ENCODE measurements at places on chromosomes 16 and 17. TPM values are rescaled to one million over a fixed set of nuclear protein-coding genes. Genes with fewer than 3 reads are reported as not detected.
A peak's percentile ranks its signal among the peaks of the same experiment; 100 is the strongest.

DNA sequence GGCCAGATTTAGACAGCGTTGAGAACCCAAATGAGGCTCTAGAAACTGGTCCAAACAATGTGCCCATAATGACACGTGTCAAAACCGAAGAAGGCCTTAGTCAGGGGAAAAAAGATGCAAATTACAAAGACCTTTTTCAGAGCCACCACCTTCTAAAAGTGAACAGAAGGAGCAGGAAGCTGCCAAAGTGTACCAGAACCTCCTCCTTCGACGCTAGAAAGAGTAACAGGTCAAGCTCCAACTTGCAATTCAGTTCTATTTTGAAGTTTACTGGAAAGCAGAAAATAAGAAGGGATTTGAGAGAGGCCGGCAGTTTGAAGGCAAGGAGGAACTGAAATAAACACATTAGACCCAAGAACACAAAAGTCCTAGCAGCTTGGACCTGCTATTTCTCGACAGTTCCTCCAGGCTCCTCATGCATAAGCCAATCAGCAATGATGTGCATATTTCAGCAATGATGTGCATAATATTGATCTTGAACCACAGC, 61.8 kb downstream of the XYLT1 start:
- no peaks in the 10 kb centered on the region for H3K36me3 ChIP-seq
- no peak overlapping the region for H3K4me3 ChIP-seq

Gene FOXJ1
- total RNA-seq = 0.15 TPM

GRCh38 chr17:75843577-75844529, at the start of gene UNC13D:
Gene UNC13D (minus strand): TSS chr17:75844404. CDS start chr17:75844337, 67 bp downstream.
- peak within 1 kb of the TSS; percentile 94 for H3K27ac ChIP-seq
- peak within 1 kb of the TSS; percentile 68 for H3K4me3 ChIP-seq
- no peaks in the 10 kb centered on the region for H3K27me3 ChIP-seq
- peaks cover 18% of the 10 kb centered on the region for H3K4me1 ChIP-seq
- peak; percentile 36 for DNase-seq

Gene B3GNT9
- 8.0 TPM for total RNA-seq

Gene SPATA32
- 0.85 TPM for total RNA-seq

DNA sequence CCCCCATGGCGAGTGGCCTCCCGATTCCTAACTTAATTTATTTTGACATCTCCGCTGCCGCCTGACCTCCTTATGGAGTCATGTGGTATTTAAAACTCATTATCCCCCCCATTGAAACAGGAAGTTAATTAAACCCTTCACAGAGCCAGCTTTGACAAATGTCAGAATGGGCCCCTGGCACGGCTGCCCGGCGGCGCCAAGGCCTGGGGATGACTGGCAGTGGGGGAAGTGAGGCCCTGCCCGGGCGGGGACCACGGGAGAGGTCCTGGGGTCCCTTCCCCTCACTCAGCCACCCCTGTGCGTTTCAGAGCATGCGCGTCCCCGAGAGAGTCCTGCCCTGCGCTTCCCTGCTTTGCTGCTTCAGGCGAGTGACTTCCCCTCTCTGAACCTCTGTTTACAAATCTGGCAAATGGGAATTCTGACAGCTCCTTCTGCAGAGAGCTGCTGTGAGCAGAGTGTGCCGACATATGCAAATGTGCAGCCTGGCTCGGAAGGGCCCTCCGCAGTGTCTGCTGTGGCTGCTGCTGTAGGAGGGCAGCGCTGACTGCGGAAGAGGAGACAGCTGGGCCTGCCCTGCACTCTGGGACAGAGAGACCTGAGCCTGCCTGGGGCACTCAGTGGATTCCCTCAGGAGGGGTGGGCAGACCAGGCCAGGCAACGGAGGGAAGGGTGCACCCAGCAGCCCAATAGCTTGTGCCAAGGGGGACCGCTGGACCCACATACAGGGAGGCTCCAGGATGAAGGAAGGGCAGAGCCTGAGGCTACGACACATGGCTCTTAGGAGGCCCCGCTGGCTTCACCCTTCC, 4.4 kb upstream of the ZFPM1 start:
- no peak overlapping the region for H3K4me3 ChIP-seq
- peaks cover 83% of the 10 kb centered on the region for H3K27me3 ChIP-seq
- DNase-seq = no peak
- no peak overlapping the region for H3K27ac ChIP-seq
- no peaks in the 10 kb centered on the region for H3K4me1 ChIP-seq

- no peaks in the 10 kb centered on the region for H3K36me3 ChIP-seq
- H3K27ac ChIP-seq = no peak overlapping the region
- H3K4me1 ChIP-seq = peaks cover 12% of the 10 kb centered on the region
Measured at GRCh38 chr16:51149251-51149661, 1.8 kb downstream of the SALL1 start.

- no peaks in the 10 kb centered on the region for H3K36me3 ChIP-seq
- no peak for DNase-seq
- no peaks in the 10 kb centered on the region for H3K4me1 ChIP-seq
- H3K27ac ChIP-seq = no peak overlapping the region
Measured at GRCh38 chr17:81432941-81433340, 37.7 kb downstream of the BAHCC1 start.

- H3K27ac ChIP-seq = no peak overlapping the region
- H3K27me3 ChIP-seq = no peaks in the 10 kb centered on the region
- H3K4me3 ChIP-seq = no peak overlapping the region
- no peaks in the 10 kb centered on the region for H3K4me1 ChIP-seq
- no peak for DNase-seq
Measured at GRCh38 chr16:10138881-10139280, 43.3 kb downstream of the GRIN2A start.

DNA sequence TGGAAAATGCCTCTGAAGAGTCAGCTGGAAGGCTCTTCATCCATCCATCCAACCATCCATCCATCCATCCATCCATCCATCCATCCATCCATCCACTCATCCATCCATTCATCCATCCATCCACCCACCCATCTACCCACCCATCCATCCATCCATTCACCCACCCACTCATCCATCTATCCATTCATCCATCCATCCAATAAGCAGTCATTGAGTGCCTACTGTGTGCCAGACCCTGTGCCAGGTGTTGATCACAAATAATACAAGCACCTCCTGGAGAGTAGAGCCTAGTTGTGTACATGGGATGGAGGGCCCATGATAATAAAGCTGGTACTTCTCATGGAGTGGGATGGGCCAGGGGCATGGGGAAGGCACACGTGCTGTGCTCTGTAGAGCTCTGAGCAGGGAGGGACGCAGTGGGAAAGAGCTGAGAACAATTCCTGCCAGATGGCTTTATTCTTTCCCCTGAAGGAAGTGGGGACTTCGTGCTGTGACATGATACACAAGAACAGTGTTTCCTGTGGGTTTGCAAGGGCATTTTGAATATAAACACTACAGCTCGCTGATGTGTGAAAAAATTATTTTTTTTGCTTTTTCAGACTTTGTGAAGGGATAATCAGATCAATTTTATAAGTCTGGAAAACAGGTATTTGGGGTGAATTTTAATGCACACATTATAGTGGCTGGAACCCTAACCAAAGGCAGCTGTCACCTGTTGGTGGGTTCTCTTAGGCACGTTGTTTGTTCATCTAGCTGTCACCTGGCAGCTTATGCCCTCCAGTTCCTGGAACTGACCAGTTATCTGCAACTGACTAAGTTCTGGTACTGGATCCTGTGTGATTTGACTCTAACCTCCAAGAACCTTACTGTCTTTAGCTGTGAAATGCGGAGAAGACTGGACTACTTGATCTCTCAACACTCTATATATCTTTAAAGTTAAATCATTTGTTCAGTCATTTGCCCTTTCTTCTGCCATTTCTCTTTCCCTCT, 61.3 kb downstream of the PRKCB start:
- peaks cover 64% of the 10 kb centered on the region for H3K27me3 ChIP-seq
- H3K4me3 ChIP-seq = no peak overlapping the region
- no peaks in the 10 kb centered on the region for H3K4me1 ChIP-seq
- DNase-seq = no peak
- H3K36me3 ChIP-seq = no peaks in the 10 kb centered on the region

GRCh38 chr17:69716556-69716955, 302.1 kb downstream of the MAP2K6 start:
- no peak overlapping the region for H3K4me3 ChIP-seq
- DNase-seq = no peak
- H3K27me3 ChIP-seq = no peaks in the 10 kb centered on the region
- no peaks in the 10 kb centered on the region for H3K36me3 ChIP-seq

Gene CARD14
- 5.9 TPM for total RNA-seq

DNA sequence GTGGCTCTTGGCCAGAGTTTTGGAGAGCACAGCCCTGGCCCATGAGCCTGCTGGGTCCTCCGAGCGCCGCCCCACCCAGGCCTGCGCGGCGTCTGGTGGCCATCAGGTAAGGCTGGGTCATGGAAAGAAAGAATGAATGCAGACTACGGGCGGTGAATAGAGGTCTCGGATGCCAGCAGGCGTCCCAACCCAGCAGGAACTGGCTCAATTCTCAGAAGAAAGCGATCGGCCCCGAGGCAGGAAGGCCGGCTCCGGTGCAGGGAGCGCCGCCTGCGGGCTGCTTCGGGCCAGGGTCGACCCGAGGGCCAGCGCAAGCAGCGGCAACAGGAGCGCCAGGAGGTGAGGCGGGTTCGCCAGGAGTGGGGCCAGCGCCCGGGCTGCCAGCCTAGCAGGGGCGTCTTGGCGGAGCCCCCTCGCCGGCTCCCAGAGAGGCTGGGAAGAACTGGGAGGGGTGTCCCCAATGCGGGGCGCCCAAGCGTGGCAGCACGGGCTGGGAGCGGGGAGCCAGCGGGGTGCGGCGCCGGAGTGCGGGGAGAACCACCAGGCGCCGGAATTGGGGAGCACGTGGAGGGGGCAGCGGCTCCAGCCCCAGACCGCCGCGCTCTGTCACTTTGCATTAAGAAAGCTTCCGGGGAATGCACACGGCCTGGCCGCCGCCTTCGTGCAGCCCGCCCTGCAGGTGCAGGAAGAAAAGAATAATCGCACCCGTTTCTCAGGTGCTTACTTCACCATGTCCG, 7.1 kb upstream of the TMC5 start:
- H3K36me3 ChIP-seq = peaks cover 31% of the 10 kb centered on the region
- H3K4me1 ChIP-seq = peaks cover 32% of the 10 kb centered on the region
- H3K27me3 ChIP-seq = no peaks in the 10 kb centered on the region
- H3K4me3 ChIP-seq = peak overlapping the region; percentile 81
- peak overlapping the region; percentile 85 for H3K27ac ChIP-seq
- DNase-seq = peak; percentile 85

GRCh38 chr16:87832137-87832527, 37.2 kb downstream of the SLC7A5 start:
- no peak for DNase-seq
- H3K4me1 ChIP-seq = peaks cover 2% of the 10 kb centered on the region
- peak overlapping the region; percentile 56 for H3K27ac ChIP-seq
- H3K36me3 ChIP-seq = peaks cover 99% of the 10 kb centered on the region
- no peaks in the 10 kb centered on the region for H3K27me3 ChIP-seq
- H3K4me3 ChIP-seq = peak overlapping the region; percentile 18

Gene ZDHHC1
- 24.4 TPM for total RNA-seq

Gene AGRP
- total RNA-seq = not detected

Gene RHBDL3
- 0.27 TPM for total RNA-seq

- H3K4me3 ChIP-seq = no peak overlapping the region
- DNase-seq = no peak
- peaks cover 17% of the 10 kb centered on the region for H3K4me1 ChIP-seq
- H3K27me3 ChIP-seq = peaks cover 15% of the 10 kb centered on the region
- no peaks in the 10 kb centered on the region for H3K36me3 ChIP-seq
Measured at GRCh38 chr16:22814711-22815105, 746 bp downstream of the HS3ST2 start.

DNA sequence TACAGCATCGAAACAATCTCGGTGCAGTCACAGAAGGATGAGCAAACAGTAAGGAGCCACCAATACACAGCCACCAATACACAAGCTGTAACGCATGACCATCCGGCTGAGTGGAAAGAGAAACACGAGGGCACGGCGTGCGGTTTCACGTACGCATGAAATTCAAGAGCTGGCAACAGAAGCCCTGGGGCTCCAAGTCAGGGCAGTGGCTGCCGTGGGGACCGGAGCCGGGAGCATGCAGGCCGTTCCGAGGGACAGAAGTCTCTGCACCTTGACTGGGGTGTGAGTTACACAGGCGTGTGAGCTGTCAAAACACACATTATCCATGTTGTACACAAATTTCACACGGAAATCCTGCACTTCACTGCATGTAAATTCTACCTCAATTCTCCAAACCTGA, 50.6 kb upstream of the METRNL start:
- H3K27me3 ChIP-seq = no peaks in the 10 kb centered on the region
- no peak overlapping the region for H3K4me3 ChIP-seq
- no peaks in the 10 kb centered on the region for H3K4me1 ChIP-seq
- no peak for DNase-seq
- H3K27ac ChIP-seq = no peak overlapping the region

Gene PRKCA
- 126 TPM for total RNA-seq

Gene TBC1D3
- not detected for total RNA-seq

DNA sequence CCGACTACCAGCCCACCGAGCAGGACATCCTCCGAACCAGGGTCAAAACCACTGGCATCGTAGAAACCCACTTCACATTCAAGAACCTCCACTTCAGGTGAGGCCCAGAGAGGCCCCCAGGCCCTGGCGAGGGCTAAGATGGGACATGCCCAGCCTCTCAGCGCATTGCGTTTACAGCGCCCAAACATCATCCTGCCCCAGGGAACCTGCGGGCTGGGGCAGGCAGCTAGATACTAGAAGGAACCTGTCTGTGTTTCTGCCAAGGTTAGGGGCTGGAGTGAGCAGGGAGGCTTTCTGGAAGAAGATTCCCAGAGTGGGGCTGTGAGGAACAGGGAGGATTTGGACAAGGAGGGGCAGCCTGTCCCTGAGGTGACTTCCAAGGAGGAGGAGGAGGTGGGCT, 90.6 kb downstream of the AMFR start:
- H3K4me3 ChIP-seq = no peak overlapping the region
- no peak overlapping the region for H3K27ac ChIP-seq
- H3K36me3 ChIP-seq = no peaks in the 10 kb centered on the region
- H3K4me1 ChIP-seq = no peaks in the 10 kb centered on the region
- peaks cover 14% of the 10 kb centered on the region for H3K27me3 ChIP-seq

GRCh38 chr16:71709229-71709781, 15.2 kb downstream of the PHLPP2 start:
- no peaks in the 10 kb centered on the region for H3K27me3 ChIP-seq
- peaks cover 13% of the 10 kb centered on the region for H3K4me1 ChIP-seq
- DNase-seq = no peak
- no peak overlapping the region for H3K27ac ChIP-seq
- no peaks in the 10 kb centered on the region for H3K36me3 ChIP-seq

- peak; percentile 34 for DNase-seq
- H3K4me1 ChIP-seq = peaks cover 8% of the 10 kb centered on the region
- no peaks in the 10 kb centered on the region for H3K36me3 ChIP-seq
- H3K27me3 ChIP-seq = no peaks in the 10 kb centered on the region
- no peak overlapping the region for H3K27ac ChIP-seq
Measured at GRCh38 chr17:60720763-60721531, 43.3 kb downstream of the BCAS3 start.

DNA sequence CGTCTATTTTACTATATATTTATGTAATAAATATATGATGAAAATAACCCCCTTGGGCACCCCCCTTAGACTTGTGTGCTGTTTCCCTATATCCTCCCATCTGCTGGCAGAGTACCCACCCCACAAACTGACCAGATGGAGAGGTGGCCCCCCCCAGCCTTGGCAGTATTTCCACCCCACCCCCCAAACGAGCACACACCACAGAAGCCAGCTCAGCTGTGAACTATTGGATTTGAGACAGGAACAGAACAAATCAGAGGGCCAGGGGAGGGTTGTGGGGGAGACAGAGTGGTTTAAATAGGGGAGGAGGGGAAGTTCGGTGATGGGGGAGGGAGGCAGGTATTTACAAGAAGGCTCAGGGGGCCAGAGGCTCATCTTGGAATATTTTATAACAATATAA, 7.8 kb downstream of the NR1D1 start:
- no peak overlapping the region for H3K4me3 ChIP-seq
- no peak overlapping the region for H3K27ac ChIP-seq
- no peaks in the 10 kb centered on the region for H3K27me3 ChIP-seq
- H3K4me1 ChIP-seq = peaks cover 11% of the 10 kb centered on the region

Gene CALB2
- 35.1 TPM for total RNA-seq

- peaks cover 17% of the 10 kb centered on the region for H3K27me3 ChIP-seq
- no peak for DNase-seq
- H3K4me1 ChIP-seq = peaks cover 5% of the 10 kb centered on the region
Measured at GRCh38 chr16:57987441-57988177, 12.9 kb downstream of the ZNF319 start.

Data from Calu3 (cell line).